ENCODE measurements at places on chromosomes 6 and 20.

GRCh38 chr6:105587349-105588122 is 184.7 kb upstream of the PREP start:
- DNase-seq: no peak

GRCh38 chr6:15456422-15456821 is 206.4 kb downstream of the DTNBP1 start:
- DNase-seq: no peak

DNA sequence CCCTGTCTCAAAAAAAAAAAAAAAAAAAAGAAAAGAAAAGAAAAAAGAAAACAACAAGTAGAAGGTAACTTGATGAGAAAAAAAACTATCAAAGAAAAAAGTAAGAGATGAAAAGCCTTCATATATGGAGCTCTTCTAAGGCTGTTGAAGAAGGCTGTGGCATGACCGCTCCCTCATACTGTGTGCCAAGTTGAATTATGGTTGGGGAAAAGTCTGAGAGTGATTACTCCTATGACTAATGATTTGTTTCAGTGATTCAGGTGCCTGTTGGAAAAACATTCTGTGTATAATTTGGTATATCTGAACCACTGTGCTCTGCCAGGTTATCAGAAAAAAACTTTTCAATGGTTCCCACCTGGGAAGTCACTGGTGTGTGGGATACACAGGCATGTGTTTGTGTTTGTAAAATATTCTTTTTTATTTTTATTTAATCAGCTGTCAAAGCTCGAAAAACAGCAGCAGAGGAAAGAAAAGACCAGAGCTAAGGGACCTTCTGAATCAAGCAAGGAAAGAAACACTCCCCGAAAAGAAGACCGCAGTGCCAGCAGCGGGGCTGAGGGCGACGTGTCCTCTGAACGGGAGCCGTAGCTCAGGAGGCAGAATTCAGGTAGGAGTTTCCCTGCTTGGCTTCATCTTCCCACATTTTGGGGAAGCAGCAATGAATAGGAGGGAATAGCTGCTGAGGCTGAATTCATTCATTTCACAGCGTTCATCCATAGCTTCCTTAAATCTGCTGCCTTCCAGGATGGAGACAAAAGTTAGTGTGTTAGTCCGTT is 69.7 kb upstream of the SCP2D1 start:
- DNase-seq: no peak

DNA sequence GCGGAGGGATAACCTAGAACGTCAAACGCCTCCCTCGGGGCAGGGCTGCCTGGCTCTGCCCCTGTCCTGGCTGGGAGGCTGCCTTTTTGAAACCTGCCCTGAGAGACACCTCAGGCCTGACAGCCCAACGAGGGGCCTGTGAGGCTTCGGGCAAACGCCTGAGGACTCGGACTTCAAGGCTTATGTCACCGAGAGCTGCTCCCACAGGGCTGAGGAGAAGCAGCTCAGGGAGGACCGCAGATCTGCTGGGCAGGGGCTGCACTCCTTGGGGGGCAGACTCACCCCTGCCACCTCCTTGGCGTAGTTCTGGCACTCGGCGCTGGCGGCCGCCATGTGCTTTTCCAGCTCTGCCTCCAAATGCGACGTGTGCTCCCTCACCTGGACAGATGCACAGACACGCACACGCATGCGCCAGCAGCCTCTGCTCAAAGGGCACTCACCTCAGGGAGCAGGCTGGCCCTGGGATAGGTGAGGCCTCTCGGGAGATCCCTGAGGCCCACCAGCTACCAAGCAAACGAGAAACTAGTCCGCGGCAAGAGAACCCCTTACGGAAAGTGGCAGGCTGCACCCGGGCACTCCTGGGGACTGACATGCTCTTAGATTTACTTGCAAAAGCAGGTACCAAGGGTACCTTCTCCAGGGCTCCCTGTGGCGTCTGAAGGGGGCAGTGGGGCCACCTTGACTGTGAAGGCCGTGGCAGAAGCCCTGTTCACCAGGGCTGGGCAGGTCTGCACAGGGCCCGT is 49.6 kb downstream of the DSTN start:
- DNase-seq: no peak

GRCh38 chr20:41006936-41007474 is 21.6 kb upstream of the TOP1 start:
- no peak for DNase-seq

GRCh38 chr6:148535976-148536375 is 193.3 kb downstream of the SASH1 start:
- DNase-seq: no peak

DNA sequence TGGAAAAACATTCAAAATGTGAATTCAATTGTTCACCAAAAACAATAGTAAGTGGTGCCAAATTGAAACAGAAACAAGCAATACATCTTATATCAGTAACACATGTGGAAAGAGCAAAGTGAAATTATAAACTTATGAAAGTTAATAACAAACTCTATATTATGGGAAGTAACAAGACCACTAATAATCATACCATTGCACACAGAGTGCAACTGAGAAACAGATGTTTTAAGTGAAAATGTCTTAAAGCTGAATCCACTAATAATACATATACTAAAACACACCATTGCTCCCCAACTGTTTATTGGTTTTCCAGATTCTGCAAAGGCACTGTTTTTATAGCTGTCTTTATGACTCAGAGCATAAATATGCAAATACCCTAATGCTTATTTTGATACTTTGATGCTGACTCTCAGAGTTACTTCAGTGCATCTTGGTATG is 292.3 kb downstream of the RFPL4B start:
- DNase-seq: no peak

DNA sequence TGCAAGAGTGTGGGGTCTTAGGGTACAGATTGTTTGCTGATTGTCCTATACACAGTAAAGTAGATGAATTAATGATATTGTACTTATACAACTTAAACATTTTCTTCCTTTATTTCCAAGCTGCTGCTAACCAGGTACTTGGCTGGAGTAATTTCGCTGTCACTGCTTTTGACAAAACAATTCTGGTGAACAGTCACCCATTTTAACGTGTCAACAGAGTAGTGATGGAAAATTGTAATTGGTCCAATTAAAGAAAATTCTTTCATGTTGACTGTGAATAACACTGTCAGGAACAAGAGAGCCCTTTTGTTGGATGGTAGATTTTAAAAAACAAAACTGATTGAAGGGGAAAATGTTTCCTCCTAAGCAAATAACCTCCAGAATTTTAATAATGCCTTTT is 26.4 kb upstream of the MROH8 start:
- no peak for DNase-seq

- DNase-seq: no peak
Measured at GRCh38 chr20:32631933-32632460, 41.7 kb downstream of the C20orf203 start.

GRCh38 chr6:143822584-143823024 is 20.5 kb upstream of the LTV1 start:
- DNase-seq: no peak

- DNase-seq: no peak
Measured at GRCh38 chr6:26217714-26218075, 130.5 kb downstream of the HFE start.

- no peak for DNase-seq
Measured at GRCh38 chr6:131492932-131493573, 80.0 kb upstream of the ARG1 start.

GRCh38 chr6:36844232-36845170 is 5.3 kb upstream of the CPNE5 start:
- no peak for DNase-seq

DNA sequence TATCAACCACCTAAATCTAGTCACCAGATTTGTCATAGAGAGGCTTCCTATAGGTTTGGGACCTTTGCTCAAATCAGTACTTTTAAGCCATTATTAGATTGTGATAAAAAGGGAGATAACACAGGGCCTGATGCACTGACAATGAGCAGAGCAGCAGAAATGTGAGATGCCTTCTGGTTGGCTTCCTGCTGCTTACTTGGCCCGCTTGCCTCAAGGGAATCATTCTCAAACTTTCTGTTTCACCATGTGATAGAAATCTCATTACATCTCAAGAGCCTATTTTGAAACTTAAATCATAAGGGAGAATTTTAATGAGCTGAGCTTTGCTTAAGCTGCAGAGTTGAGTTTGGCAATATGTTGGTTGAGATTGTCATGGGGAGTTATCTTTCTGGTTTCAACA is 606.0 kb downstream of the DHX35 start:
- no peak for DNase-seq

DNA sequence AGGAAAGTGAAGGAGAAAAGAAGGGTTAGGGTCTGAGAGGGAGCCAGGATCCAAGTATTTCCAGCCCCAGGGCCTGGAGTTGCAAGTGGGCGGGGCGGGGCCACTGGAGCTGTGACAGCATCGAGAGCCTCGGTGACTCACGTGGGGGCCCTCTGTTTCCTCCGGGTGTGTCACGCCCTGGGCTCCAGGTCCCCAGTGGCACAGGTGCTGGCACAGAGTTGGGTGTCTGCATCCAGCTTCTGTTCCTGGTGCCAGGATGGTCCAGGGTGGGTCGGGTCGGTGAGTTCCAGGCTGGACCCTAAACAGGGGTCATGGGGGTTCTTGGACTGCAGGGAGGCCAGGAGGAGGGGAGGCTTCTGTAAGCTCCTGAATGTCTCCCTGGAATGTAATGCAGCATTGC is 16.7 kb downstream of the RAET1L start:
- DNase-seq: no peak

- no peak for DNase-seq
Measured at GRCh38 chr6:131510094-131510493, 62.9 kb upstream of the ARG1 start.

- no peak for DNase-seq
Measured at GRCh38 chr6:92777146-92777740, 642.1 kb downstream of the EPHA7 start.

GRCh38 chr20:3068986-3069900 is 2.2 kb upstream of the OXT start:
- no peak for DNase-seq

DNA sequence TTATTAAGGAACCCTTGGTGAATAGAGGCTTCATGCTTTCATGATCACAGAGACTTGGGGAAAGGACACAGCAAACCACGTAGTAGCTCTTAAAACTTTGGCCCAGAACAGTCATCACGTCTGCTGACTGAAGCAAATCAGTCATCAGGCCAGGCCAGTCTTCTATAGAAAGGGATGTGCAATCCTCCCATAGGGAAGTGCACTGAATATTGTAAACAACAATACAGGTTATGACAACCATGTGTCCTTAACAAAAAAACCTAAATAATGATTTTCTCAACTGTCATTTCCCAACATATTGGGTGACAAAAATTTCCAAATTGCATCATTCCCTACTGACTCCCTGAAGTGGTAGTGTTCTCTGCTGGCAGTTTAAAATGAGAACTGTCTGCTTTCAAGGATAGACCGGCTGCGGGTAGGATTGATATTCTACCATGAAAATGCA is 388.2 kb upstream of the CITED2 start:
- DNase-seq: no peak

- no peak for DNase-seq
Measured at GRCh38 chr6:79672631-79673111, 41.5 kb downstream of the SH3BGRL2 start.

DNA sequence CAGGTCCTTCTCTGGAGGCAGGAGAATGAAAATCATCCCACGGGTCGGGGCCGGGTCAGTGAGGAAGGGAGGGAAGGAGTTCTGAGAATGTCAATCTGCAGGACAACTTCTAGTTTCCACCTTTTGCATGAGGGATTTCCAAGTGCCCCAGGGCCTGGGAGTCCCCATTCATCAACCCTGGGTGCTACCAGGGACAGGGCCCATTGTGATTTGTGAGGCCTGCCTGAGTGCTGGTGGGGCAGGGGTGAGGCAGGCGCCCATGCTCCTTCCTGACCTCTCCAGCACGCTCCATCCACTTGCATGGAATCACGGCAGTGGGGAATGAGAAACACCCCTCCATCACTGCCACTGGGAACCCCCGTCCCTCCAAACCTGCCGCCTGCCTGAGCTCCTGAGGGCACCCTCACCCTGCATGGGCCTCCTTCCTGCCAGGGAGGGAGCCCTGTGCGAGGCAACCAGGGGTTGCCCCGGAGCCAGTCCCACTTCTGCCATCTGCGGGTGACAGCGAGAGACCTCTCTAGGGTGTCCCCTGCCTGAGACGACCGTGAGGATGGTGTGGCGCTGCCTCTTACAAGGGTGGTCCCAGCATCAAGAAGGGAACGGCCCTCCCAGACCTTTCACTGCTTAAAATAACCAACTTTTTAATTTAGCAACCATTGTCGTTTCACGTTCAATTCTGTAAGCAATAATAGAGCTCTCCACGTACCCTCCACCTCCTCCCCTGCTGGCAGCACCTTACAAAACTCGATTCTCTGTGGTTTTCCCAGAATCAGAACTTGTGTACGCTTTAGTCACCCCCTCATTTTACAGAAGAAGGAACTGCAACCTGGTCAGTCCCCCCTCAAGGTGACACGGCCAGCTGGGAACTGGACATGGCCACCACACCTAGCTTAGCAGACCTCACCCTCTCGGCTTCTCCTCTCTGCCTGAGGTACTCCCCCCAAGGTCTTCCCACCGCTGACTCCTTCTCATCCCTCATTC is 28.6 kb downstream of the PMEPA1 start:
- no peak for DNase-seq

GRCh38 chr6:33769248-33769821 is 19.6 kb downstream of the LEMD2 start:
- DNase-seq: no peak

- DNase-seq: no peak
Measured at GRCh38 chr20:32855387-32855786, 3.3 kb upstream of the EFCAB8 start.

- DNase-seq: no peak
Measured at GRCh38 chr6:116084284-116084683, 16.4 kb upstream of the NT5DC1 start.

- DNase-seq: no peak
Measured at GRCh38 chr20:19114410-19114809, 98.0 kb upstream of the SLC24A3 start.

DNA sequence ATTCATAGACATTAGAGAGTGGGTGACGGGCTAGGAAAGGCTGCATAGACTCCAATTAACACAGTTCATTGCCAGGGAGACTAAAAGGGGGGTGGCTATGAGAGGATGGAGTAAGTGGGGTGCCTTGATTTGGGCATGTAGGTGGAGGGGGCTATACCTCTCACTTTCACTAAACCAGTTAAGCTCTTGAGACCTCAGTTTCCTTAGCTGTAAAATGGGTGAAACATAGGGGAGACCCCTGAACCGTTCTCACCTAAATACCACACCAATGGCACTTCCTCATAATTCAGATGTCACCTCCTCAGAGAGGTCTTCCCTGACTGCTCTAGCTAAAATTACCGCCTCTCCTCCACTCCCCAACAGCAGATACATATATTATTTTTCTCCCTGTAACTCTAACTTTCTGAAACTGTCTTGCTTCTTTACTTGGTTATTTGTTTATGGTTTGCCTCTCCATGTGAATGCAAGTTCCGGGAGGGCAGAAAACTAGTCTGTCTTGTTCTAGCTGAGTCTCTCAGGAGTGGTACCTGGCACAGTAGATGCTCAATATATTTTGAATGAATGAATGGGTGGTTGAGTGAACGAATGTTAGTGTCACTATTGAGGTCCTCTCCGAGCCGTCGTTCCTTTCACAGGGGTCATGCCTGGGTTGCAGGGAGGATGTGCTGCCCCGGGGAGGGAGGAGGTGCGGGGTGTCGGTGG is 615 bp upstream of the EYA2 start:
- DNase-seq: no peak
